ENCODE measurements at places on chromosomes 2 and 18.

DNA sequence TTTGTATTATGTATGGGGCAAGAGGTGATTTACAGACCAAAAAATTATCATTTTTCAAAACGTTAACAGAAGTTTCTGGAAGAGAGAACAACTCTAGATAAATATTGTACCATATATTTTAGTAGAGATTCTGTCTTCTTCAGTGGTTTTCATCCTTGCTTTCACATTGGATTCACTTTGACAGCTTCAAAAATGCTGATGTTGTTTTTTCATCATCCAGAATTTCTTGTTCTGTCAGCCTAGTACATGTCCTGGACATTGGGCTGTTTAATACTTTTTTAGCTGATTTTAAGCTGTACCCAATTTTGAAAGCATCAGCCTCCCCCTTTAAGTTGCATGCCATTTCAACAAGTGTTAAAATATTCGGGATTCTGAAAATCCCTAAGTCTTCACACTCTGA, 711.3 kb upstream of the LRATD1 start:
- no peak for DNase-seq

- DNase-seq = no peak
Measured at GRCh38 chr2:146678516-146678915, 1166.3 kb upstream of the ACVR2A start.

DNA sequence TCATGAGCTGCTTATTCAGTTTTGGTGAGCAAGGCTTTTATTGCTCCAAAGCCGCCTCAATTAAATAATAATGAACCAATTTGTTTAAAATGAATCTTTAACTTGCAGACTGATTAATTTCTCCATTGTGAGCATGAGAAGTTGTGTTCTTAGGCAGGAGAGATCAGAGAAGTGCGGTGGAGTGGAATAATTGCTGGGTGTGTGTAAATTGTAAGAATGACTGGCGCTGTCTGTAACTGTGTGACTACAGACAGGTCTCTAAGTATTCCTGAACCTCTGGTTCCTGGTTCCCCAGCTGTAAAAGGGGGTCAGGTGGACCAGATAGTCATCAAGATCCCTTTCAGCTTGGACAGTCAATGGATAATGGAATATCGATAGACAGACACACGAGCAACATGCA, 98.0 kb upstream of the EFEMP1 start:
- DNase-seq = no peak

- no peak for DNase-seq
Measured at GRCh38 chr18:13522861-13523660, 203.3 kb downstream of the FAM210A start.

DNA sequence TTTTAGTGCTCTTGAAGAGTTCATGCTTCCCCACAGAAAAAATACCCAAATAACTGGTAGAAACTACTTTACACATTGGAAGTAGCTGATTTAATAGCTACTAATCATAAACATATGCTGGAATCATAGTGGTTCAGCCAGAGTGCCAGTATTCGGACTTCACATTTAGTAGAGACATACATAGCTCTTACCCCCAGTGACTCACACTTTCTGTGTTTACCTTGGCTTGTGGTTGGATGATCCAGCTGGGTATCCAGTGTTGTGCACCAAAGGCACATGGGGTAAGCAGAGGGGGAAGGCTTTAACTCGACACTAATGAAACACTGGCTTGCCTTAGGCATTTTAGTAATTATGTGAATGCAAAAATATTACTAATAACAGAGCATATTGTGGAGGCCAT, 18.1 kb downstream of the ARHGAP28 start:
- DNase-seq = no peak
